ENCODE measurements at places on chromosomes 5 and 9.
A peak's percentile ranks its signal among the peaks of the same experiment; 100 is the strongest.

GRCh38 chr9:38437193-38437823 is 13.1 kb upstream of the IGFBPL1 start:
- no peak for DNase-seq

DNA sequence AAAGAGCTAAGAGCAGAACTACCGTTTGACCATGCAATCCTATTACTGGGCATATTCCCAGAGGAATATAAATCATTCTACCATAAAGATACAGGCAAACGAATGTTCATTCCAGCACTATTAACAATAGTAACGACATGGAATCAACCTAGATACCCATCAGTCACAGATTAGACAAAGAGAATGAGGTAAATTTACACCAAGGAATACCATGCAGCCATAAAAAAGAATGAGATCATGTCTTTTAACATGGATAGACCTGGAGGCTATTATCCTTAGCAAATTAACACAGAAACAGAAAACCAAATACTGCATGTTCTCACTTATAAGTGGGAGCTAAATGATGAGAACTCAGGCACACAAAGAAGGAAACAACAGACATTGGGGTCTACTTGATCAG is 641.9 kb downstream of the PDE4D start:
- DNase-seq = no peak

DNA sequence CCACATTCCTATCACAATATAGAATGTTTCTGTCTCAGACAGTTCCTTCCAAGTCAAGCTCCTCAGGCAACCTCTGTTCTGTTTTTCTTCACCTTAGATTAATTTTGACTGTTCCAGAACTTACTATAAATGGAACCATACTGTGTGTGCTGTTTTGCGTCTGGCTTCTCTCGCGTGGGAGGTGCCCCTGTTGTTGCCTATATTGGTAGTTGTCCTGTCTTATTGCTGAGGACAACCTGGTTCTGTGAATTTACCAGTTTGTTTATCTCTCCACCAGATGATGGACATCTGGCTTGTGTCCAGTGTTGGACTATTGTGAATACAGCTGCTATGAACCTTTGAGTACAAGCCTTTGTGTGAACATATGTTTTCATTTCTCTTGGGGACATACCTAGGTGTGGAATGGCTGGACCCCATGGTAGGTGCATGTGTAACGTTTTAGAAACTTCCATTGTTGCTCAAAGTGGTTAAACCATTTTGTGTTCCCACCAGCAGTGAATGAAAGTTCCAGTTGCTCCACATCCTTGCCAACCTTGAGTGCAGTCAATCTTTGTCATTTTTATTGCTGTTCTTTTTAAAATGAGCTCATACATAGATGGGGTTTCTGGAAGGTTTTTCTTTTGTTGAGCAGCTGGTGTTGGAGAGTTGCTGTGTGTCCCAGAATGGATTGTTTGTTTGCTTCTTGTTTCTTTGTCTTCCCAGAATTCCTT is 18.1 kb downstream of the HMCN2 start:
- no peak for DNase-seq

GRCh38 chr5:123441408-123441807 is 18.2 kb upstream of the CEP120 start:
- no peak for DNase-seq

DNA sequence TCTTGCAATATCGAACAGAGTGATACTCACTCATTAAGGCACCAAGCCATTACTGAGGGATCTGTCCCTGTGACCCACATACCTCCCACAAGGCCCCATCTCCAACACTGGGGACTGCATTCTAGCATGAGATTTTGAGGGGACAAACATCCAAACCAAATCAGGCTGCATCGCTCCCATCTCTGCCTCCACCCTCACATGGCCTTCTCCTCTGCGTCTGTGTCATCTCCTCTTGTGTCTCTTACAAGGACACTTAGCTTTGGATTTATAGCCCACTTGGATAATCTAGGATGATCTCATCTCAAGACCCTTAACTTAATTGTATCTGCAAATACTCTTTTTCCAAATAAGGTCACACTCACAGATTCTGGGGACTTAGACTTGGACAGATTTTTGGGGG is 284.4 kb upstream of the DAP start:
- DNase-seq = no peak

DNA sequence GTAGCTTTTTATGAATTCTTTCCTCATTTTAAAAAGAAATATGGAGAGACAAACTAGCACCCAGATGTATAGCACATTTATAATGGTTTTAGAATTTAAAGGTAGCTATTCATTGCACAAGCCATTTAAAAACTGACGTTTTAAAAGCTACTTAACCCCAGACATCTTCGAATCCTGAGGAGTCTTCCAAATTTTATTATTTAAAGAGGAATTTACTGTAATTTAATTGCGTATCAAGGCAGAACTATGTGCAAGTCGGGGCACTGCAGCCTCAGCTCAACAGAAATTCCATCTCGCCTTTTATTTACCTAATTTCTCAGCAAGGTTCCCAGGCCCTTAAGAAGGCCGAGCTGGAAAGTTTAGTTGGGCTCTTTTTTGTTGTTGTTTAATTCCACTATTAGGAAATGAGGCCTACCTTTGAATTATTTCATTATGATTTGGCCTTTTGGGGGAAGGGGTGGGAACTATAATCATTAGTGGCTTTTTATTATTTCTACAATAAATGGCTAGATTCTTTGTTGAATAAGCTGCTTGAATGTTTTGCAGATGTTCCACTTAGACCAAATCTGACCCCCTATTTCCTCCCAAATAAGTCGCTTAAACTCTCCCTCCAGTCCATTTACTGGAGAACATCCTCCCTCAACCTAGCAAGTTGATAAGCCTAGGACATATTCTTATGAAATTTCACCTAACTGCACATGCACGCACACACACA is 20.2 kb downstream of the NR2F1 start:
- DNase-seq = no peak

DNA sequence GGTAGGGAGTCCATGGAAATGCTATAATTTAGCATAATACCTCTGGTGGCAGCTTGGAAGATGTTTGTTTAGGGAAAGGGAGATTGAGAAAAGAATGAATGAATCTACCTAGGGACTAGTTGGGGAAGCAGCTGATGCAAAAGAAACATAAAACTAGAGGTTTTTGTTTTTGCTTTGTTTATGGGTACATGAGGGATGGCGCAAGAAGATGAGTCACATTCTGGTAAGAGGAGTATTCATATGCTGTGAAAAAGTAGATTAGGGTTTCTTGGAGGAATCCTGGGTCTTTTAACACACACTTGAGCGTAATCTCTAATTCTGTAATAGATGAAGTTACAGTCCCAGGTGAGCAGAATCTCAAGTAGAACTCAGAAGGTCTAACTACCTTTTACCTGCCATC is 17.1 kb downstream of the C9orf43 start:
- DNase-seq = no peak

DNA sequence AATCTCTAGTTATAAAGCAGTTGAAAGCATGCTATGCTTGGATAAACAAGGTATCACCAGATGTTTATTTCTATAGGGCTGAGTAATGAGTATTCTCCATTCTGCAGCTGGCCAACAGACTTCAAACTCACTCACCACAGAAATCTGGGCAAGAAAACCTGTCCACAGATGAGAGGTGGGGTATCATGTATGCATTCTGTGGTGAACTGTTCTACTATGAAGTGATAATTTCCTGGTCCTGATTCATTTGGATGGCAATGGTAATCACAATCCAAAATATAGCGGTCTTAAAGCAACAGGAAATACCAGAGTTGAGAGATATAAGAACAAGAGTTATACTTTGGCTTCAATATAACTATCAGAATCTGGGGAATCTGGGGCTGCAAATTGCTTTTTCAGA is 65.9 kb upstream of the EFNA5 start:
- DNase-seq = no peak

DNA sequence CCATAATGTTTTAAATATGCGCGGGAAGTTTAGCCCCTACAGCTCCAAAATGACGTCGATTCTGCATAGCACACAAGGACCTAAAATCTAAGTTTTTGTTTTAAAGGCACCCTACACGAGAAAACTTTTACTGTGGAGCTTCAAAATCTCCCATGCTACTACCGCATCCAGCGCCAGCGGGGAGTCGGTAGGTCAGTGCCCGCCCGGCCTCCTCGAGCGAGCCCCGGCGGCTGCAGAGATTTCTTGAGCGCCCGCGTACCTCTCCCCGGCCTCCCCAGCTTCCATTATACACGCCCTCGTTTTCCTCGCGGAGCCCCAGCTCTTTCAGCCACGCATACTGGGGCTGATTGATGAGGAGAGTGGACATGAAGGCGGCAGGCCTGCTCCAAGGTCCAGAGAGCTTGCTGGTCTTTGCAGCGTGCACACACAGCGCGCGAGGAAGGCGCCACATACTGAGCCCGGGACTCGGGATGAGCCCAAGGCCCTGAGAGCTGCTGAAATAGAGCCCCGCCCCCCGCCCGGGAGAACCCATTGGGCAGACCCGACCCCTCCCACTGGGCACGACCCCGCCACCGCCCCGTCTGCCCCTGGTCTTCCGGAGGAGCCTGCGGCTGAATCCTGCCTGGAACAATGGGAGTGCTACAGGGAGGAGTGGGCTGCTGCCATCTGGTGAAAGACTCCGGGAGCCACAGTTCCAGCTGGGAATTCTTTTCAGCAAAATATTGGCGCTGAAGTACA is at the start of gene ALDH7A1:
Gene ALDH7A1, minus strand, starts transcription at position 472 of the 738 bp plus-strand sequence. Its CDS starts 21 bp downstream, at position 451.
- peak; percentile 59 for DNase-seq

- DNase-seq = no peak
Observed at GRCh38 chr9:136268735-136269134, 23.1 kb upstream of the QSOX2 start.

GRCh38 chr5:137312011-137312410 is 187.1 kb downstream of the SPOCK1 start:
- no peak for DNase-seq

DNA sequence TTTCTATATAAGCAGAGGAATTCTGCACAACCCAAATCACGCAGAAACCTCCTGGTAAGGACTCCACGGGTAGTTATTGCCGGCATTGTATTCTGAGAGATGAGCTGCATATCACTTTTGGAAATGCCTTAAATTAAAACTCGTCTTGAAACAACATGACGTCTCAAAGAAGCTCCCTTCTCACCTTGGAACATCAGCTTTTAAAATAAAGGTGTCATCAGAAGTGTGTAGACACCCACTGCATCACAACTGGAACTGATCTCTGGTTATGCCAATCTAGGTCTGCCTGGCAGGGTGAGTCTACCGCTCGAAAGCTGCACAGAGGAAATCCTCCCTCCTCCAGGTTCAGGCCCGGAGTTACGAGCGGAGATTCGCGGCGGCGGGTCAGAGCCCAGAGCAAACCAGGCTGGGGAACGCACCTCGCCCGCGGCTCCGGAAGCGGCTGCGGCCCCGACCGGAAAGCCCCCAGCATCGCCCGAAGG is 974 bp upstream of the SLC12A2 start:
- DNase-seq = no peak

- DNase-seq = no peak
Observed at GRCh38 chr5:113226116-113226736, 208.6 kb downstream of the TSSK1B start.

DNA sequence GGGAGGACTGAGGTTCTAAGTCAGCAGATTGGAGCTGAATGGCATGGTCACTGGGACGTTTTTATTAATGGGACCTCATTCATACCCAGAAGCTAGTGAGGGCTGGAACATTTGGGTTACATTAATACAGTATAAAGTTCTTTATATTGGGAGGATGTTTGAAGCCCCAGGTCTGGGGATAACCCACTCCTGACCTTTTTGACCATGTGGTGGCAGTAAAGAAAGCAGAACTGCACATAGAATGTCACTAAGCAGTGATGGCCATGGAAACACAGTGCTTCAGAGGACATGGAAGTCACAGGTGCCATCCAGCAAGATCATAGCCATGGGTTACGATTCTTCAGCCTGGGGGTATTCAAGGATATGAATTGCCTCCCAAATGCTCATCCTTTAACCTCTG is 176.0 kb downstream of the ATP10B start:
- no peak for DNase-seq

GRCh38 chr9:95030344-95030743 is 287.2 kb downstream of the FANCC start:
- DNase-seq = no peak

- no peak for DNase-seq
Observed at GRCh38 chr5:169071-169727, 22.1 kb upstream of the LRRC14B start.

- no peak for DNase-seq
Observed at GRCh38 chr5:160186480-160186879, 42.8 kb upstream of the FABP6 start.

DNA sequence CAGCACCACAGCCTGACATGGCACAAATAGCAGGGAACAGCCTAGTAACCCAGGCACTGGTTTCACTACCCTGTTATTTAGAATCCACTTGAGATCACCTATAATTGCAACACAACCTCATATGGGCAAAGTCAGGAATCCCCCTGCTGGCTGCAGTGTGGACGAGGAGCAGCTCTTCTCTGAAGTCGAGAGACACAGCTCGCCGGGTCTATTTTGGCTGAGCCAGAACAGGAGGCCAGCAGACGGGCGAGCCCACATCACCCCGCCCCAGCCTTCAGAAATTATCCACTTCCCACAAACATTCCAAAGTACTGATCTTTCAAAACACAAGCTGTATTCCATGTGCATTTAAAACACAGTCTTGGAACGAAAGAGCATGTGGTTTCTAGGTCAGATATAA is 179.0 kb downstream of the ROR2 start:
- DNase-seq = no peak

DNA sequence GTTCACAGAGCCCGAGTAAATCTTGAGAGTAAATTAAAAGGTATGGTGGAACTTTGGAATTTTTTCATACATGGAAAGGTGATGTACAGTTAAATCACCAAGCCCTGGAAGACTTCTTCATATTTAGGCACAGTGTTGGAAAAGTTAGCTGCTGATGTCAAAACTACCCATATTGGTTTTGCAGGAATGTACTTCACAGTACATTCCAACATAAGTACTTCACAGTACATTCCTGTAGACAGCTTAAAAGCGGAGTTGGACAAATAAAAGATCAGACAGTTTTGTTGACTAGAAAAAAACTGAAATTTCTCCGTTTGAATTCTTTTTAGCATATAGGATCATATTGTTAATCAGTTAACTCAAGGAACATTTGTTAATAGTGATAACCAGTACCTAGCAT is 1.8 kb downstream of the RANBP17 start:
- no peak for DNase-seq

DNA sequence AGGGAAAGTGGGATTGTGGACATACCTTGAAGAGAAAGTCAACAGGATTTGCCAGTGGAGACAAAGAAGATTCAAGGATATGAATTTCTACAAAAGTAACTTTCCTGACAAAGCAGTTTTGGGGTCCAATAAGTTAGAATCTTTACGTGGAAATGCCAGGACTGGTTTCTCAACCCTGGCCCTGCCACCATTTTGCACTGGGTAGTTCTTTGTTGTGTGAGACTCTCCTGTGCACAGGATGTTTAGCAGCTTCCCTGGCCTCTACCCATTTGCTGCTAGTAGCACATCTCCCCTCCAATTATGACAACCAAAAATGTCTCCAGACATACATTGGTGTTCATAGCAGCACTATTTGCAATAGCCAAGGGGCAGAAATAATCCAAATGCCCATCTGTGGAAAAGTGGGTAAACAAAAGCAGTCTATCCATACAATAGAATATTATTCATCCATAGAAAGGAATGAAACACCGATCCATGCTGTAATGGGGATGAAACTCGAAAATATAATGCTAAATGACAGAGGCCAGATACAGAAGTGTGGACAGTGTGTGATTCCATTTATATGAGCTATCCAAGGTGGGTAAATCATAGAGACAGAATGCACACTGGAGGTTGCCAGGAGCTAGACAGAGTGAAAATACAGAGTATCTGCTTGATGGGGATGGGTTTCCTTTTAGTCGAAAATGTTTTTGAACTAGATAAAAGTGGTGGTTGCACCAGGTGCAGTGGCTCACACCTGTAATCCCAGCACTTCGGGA is 91.4 kb downstream of the NSUN2 start:
- DNase-seq = no peak

- no peak for DNase-seq
Observed at GRCh38 chr9:131747352-131747751, 7.5 kb upstream of the RAPGEF1 start.

- no peak for DNase-seq
Observed at GRCh38 chr5:33337637-33337992, 103.2 kb upstream of the TARS1 start.

All from GM19239 (cell line).